ENCODE measurements at places on chromosomes 4 and X.

- no peak for DNase-seq
Observed at GRCh38 chrX:120725874-120726273, 96.0 kb upstream of the C1GALT1C1 start.

DNA sequence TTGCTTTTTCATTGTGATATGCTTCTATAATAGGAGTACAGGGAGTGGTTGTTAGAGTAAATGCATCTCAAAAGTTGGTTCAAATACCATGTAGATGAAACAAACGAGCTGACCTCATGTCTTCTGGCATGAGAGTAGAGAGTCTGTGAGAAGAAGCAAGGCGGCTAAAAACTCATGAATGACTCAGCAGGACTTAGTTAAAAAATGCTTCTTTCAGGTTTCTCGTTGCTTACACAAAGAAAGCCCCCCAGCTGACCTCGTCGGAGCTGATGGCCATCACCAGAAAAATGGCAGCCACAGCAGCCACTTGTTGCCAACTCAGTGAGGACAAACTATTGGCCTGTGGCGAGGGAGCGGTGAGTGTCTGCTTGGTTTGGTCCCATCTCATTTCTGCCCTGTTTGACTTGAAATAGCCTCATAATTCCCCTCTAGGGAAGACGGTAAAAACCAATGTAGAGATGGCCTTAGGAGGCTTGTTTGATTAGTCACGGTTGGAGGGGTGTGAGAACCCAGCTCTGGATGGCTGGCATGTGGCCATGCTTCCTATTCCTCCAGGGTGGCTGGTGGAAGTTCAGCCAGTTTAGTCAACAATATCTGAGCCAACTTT lies 14.5 kb downstream of the AFP start:
- peak; percentile 92 for DNase-seq

DNA sequence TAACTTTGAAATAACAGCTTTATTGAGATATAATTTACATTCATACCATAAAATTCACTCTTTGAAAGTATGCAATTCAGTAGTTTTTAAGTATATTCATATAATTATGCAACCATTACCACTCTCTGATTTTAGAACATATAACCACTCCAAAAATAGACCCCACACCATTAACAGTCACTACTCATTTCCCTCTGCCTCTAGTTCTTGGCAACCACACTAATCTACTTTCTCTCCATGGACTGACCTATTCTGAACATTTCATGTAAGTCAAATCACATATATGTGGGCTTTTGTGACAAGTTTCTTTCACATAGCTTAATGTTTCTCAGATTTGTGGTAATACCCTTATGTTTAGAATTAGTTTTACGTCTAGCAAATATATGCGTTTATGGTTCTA lies 19.5 kb upstream of the GLRA3 start:
- no peak for DNase-seq

GRCh38 chr4:30868111-30868895 lies 148.1 kb downstream of the PCDH7 start:
- DNase-seq, result no peak

Measured in NCI-H510A treated with DMSO at 0.1 percent for 48 hours (cell line).